Stimulated activated CD4-positive, alpha-beta T cell treated with anti-CD3 and anti-CD28 coated beads, Interleukin-1b, Interleukin-23, amount 100 ng/mL, for 1 hour (primary cell): ENCODE measurements at places on chromosomes 2 and 18.

GRCh38 chr2:56671973-56672569, 488.3 kb downstream of the CCDC85A start:
- no peak for DNase-seq

DNA sequence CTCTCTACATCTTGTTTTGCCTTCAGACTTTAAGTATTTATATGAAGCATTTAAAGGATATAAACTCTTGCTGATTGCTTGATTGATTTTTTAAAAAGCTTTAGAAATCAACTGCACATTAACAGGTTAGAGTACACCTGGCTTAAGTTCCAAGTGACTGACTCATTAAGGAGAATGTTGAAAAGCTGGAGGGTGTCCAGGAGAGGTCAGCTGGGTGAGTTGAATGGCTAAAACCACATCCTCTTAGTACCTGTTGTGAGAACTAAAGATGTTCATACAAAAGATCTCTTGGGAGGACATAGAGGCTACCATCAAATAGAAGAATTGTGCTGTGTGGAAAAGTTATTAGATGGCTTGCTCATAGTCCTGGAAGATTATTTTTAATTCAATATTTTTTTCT, 206.8 kb downstream of the TXNL1 start:
- no peak for DNase-seq

DNA sequence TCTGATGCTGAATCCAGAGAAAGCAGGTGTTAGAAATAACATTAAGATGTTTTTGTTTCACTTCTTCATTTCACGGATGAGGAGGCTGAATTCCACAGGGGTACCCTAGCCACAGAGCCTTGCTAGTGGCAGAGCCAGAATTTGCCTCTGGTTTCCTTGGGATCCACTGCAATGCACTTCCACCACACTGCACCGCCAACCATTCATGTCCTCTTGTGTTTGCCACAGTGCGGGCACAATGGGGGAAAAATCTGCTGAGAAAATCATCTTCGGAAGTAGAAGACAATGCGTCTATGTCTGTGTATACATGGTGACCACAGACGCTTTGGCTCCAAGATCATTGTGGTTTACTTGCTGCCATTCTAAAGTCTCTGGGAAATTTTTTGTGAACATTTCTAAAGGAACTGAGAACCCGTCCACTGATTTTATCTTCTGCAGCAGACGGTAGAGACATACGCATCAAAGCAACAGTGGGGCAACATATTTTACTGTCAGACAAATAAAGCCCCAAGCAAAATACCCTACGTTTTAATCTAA, 14.9 kb downstream of the ICOS start:
- no peak for DNase-seq

- DNase-seq: no peak
Measured at GRCh38 chr2:7057865-7058400, 140.7 kb downstream of the RNF144A start.

- no peak for DNase-seq
Measured at GRCh38 chr2:195759877-195760276, 102.9 kb downstream of the SLC39A10 start.

- no peak for DNase-seq
Measured at GRCh38 chr18:32373995-32374394, 96.7 kb downstream of the GAREM1 start.

DNA sequence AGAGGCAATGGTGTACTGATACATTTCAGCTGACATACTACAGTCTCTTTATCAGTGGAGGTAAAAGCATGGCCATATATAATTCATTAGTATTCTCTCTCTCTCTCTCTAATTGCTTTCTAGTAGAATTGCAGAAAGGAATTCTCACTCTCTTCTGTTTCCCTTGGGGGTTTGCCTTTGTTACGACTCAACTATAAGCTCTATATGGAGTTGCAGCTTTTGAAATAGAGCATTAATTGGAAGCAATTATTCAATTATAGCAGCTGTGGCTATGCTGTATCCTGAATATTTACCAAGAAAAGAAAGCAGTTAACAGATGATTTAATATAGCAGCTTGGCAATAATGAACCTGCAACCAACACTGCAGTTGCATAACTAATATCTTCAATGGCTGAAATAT, 132.7 kb upstream of the STON1 start:
- DNase-seq: no peak

DNA sequence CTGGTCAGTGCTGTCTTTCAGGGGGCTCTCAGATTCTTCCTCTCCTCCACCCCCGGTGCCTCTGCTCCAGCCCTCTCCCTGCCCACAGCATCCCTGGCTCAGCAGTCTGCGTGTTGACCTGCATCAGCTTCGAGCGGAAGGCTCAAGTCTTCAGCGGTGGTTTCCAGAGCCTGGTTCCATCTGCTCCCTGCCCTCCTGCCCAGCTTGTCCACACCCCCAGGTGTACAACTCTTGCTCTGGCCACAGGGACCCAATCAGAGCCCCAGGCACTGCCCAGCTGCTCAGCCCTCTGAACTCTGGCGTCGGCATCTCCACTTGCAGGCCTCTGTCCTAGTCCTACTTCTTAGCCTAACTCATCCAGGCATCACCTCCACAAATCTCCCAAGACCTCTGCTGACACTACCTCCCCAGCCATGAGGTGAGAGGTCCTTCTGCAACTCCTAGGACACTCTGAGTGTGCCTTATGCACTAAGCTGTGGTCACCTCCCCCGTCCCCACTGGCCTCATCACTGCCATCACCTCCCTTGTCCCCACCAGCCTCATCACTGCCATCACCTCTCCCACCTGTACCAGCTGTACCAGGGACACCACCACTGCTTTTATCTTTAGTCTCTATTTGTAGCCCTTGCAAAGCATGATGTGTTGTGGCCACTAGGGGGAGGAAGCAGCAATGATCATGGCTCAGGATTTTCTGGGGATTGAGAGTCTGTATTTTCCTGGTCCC, 60.9 kb downstream of the EDAR start:
- no peak for DNase-seq

DNA sequence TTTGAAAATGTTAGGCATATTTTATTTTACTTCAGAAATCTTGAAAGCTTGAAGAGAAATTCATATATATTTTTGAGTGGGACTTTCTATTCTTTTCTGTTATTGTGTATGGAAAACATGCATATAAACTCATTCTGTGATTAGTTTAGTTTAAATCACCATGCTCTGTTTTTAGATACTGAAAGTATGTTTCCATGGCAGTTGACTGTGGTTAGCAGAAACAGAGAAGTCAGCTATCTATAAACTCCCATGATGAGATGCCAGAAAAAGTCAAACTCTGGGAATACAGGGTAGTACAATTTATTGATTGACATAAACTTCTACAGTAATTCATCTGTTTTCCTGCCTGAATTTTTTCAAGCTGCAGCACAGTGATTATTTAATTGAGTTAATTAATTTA, 905.3 kb upstream of the VRK2 start:
- no peak for DNase-seq

GRCh38 chr2:67626656-67627055, 229.5 kb downstream of the ETAA1 start:
- no peak for DNase-seq

GRCh38 chr2:197506658-197507057, 6.5 kb downstream of the HSPE1 start:
- DNase-seq: no peak

- DNase-seq: no peak
Measured at GRCh38 chr2:57490741-57491140, 555.9 kb upstream of the VRK2 start.

- no peak for DNase-seq
Measured at GRCh38 chr2:222854773-222855700, 5.8 kb upstream of the ACSL3 start.

- DNase-seq: no peak
Measured at GRCh38 chr2:12500899-12501298, 215.8 kb upstream of the TRIB2 start.

- DNase-seq: no peak
Measured at GRCh38 chr2:37013315-37013641, 46.9 kb upstream of the STRN start.

DNA sequence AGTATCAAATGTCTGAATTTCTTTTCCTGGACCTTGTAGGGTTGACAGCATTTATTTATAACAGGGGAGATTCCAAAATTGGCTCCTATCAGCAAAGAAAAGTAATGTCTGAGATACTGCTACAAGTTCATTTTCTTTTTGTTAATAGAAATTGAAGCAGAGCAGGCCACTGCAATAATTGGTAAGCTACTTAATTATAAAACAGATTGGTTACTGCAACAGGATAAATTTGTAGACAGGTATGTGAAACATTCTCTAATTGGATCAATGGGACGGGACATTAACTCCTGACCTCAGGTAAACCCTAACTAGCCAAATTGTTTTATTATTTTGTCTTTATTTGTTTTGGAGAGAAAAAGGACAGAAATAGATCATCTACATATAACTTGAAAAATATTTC, 20.5 kb downstream of the NIFK start:
- no peak for DNase-seq

DNA sequence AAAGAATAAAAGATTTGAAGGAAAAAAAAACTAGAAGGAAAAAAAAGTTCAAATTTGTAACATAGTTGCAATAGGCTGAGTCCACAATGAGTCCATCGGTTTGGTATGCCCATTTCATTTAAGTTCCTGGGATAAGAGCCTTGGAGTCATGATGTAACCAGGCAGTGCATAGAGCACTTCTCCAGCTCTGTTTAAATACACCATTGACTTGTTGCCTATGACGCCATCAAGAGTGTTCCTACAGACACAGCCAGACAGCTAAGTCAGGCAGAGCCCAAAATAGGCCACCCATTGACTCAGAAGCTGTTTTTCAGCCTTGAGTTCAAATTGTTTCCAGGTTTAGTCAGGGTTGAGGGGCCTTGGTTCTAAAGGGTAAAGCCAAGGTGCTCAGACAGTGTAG, 44.9 kb downstream of the SOCS6 start:
- DNase-seq: no peak

DNA sequence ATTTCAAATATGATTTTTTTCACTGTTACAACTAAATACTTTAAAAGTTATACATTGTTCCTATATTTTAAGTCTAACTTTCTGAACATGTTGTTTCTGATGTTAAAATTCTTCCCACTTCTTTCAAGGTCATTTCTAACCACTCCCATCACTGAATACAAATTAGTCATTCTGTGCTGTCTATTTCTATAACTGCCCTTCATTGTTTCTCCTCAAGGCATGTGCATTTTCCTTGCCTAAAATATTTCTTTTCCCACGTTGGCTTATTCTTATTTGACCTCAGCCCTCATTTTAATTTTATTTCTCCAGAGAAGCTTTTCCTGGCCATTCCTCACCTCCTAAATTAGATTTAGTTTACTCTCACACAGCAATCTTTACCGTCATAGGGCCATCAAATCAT, 198.9 kb upstream of the GULP1 start:
- DNase-seq: no peak

GRCh38 chr2:12694990-12695774, 21.6 kb upstream of the TRIB2 start:
- DNase-seq: no peak

DNA sequence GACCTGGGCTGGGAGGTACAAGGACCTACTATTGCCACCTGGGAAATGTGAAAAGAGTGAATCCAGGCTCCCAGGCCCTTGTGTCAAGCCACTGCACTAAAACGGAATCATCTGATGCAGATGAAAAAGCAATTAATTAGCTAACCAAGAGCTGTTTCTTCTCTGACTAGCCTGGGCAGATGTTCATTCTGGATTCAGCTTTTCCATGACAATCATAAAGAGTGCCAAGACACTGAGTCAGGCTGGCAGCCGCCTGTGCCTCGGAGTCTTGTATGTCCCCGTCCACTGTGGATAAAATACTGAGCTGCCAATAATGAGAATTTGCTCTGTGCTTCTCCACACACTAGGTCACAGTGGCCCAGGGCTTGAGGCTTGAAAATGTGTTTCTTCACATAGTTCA, 21.7 kb upstream of the LCLAT1 start:
- no peak for DNase-seq

DNA sequence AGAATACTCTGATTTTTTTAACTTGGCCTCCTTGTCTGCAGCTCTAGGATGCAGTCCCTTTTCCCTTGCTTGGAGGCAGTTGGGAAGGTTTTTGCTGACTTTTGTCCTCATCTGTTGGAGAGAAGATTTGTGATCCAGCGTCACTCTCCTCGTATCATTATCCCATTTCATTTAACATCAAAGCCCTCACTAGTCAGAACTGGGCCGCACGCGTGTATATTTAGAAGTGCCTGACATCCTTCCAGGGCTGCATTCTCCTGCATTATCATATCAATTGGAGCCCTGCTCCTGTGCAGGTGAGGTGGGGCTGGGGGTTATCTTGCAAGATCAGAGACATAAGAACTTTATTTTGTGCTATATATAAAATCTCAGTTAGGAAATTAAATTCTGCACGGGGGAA, 435.1 kb upstream of the HS6ST1 start:
- DNase-seq: no peak

DNA sequence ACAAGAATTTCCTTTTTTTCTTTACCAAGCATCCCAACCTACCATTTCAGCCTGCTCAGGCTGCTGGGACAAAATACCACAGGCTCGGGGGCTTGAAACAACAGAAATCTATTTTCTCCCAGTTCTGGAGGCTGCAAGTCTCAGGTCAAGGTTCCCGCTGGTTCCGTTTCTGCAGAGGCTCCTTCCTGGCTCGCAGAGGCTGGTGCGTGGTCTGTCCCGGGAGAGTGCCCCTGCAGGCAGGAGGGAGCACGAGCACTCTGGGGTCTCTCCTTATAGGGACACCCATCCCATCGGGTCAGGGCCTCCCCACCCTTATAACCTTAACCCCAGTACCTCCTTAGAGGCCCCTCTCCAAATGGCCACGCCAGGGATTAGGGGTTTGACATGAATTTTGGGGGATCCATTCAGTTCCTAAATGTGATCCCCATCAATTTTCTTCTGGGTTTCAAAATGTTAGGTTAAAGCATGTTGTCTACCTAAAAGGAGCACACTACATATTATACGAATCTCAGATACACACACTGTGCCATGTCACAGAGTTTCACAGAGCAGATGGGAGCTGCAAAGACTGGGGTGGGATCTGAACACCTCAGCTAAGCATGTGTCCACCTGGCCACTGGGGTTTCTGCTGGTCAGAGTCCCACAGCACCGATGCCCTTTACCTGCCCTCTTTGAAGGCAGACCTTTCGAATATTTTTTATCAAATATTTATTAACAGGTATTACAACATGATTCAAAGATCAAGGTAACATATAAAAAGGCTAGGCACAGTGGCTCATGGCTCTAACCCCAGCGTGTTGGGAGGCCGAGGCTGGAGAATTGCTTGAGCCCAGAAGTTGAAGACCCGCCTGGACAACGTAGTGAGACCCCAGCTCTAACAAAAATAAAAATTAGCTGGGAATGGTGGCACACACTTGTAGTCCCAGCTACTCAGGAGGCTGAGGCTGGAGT, 17.6 kb upstream of the ADI1 start:
- no peak for DNase-seq

DNA sequence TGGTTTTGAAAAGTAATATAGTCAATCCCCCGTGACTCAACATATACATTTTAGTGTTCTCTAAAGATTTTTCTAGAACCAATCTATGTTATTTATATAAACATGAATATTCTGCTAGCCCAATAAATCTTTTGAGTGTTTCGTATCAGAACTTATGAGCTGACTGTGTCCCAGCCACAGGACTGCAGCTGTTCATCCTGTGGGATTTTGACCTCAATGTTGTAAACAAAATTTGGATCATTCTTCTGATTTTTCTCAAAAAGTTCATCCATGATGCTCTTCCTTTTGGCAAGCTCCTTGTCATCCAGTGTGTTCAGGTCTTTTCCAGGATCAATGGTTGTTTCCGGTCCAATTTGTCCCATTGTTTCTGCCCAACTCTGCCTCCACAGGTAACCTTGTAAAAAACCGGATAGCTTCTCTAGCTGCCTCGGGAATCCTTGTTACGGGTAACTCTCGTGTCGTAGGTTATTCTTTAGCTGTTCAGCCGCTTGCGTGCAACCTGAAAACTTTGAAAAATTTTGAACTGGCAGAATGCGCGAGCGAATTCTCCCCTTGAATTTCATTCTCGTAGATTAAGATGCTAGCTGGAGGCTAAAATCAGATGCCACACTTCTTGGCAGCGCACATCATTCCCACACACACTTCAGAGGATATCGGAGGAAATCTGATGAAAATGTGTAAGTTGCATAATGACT, 195.2 kb downstream of the SH3BP4 start:
- DNase-seq: no peak
